ENCODE measurements at places on chromosomes 2 and 18.

DNA sequence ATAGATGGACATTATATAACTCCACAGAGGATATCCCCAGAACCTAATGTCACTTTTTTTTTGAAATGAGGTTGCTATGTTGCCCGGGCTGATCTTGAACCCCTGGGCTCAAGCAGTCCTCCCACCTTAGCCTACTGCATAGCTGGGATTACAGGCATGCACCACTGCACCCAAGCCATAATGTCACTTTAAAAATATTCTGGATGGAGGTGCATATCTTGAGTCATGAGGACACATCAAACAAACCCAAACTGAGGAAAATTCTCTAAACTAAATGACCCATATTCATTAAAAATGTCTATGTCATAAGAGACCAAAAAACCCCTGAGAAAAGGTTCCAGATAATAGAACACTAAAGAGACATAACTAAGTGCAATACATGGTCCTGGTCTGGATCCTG is 36.3 kb downstream of the OSGEPL1 start:
- DNase-seq, result no peak

DNA sequence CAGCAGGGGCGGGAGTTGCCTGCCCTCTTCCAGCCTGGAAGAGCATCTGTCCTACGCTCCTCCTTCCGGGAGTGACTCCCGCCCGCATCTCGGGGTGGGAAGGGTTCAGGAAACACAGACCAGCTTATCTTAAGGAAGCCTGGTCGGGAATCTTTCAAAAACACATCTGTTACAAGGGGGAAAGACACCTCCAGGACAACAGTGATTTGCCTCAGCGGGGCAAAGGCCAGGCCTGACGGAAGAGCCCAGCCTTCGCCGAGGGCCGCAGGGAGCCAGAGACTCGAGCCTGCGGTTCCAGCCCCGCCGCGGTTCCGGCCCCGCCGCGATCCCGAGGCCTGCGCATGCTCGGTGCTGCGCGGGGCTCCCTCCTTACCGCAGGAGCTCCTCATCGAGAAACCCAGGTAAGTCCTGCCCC is 38.1 kb upstream of the TGIF1 start:
- no peak for DNase-seq

GRCh38 chr18:29874519-29875098 is 1167.9 kb downstream of the DSC3 start:
- no peak for DNase-seq

DNA sequence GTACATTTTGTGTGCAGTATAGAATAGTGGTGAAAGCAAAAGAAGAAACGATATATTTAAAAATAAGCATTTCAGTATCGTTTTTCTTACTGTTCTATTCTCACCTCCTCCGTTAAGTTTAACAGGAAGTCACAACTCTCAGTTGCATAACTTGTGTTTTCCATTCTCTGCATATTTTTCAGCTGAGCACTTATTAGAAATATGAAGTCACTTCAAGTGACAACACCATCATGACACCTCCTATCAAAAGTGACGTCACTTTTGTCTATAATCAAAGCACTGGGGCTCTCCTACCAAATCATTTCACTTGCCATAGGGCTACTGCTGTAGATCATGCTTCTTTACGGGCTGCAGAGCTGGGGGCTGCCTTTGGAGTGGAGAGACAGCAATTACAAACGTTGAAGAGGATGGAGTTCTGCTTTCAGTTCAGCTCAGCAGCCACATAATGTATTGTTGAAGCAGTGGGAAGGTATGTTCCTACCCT is 36.3 kb downstream of the STAT4 start:
- DNase-seq, result no peak

GRCh38 chr18:58208207-58208932 is 164.3 kb downstream of the NEDD4L start:
- no peak for DNase-seq

GRCh38 chr2:222912776-222913175 is 51.9 kb downstream of the ACSL3 start:
- no peak for DNase-seq

- no peak for DNase-seq
Measured at GRCh38 chr2:60353406-60353800, 200.1 kb downstream of the BCL11A start.

- no peak for DNase-seq
Measured at GRCh38 chr2:182301093-182301492, 125.7 kb downstream of the PDE1A start.

DNA sequence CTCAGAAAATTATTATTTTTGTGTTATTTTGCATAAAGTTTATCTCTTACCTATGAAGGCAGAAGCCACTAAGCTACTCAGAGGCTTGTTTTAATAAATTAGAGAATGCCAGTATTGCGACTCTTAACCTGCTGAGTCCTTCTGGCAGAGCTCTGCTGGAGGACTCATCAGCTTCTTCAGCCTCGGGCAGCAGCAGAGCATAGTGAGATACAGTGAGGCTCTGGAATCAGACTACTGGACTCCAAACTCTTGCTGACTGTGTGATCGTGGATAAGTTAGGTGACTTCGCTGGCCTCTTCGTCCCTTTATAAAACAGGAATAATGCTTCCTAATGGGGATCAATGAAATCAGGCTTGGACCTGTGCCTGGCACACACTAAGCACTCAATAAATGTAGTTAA is 1.7 kb downstream of the PTRHD1 start:
- DNase-seq, result no peak

GRCh38 chr2:187206071-187206470 is 242.0 kb downstream of the CALCRL start:
- DNase-seq, result no peak

DNA sequence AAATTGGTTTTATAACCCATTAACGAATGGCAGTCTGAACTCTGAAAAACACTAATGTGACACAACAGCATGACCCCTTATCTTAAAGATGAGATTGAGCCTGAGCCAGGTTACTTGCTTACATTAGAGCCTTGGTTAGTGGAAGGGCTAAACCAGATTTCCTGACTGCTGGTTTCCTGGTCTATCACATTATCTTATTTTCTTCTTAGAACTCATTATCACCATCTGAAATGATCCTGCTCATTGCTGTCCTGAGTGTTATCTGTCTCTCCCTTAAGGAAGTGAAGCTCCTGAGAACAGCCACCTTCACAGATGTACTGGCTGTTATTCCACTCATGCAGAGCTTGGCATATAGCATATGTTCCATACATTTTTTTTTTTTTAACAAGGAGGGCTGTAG is 9.0 kb upstream of the NRP2 start:
- no peak for DNase-seq

- DNase-seq, result peak; percentile 19
Measured at GRCh38 chr18:61896757-61897156, 4.0 kb upstream of the RNF152 start.
